ENCODE measurements at places on chromosomes 2 and 18.

DNA sequence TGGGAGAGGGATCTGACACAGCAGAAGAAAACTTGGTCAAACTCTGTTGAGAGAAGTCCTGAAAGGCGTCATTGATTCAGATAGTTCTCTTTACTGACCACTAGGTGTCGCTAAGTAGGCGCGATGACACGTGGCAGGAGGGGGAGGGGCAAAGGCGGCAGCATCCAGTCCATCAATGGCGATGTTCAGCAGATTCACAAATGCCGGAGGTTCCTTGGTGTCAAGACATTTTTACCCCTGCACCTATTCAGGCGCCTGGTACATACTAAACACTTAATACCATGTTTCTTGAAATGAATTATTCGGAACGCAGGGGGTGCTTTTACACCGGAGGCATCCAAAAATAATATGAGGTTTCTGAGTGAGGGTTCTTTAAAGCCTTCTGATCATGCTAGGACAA, 3.0 kb upstream of the PLEK start:
- DNase-seq: peak; percentile 90

DNA sequence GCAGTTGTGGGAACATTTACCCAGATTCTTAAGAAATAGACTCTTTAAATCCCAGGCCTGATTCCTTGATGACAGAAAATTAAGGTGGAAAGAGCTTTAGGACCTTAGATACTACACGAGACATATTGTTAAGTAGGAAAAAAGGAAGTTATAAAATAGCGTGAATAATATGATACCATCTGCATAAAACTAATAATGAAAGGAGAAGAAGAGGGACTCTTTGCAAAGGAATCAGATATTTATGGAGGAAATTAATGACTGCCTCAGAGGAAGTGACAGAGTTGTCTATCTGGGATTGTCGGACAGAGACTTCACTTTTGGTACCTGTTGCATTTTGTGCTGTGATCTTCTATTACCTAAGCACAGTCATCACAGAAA, 20.8 kb downstream of the APCDD1 start:
- DNase-seq: peak; percentile 33

GRCh38 chr2:151861174-151861573, 33.0 kb upstream of the ARL5A start:
- DNase-seq: no peak

- DNase-seq: no peak
These were observed 32.0 kb downstream of the LGALSL start for GRCh38 chr2:64485961-64486360.

GRCh38 chr2:8679827-8680731, 1.8 kb upstream of the ID2 start:
- DNase-seq: no peak
